ENCODE measurements at places on chromosomes 1 and 21.

DNA sequence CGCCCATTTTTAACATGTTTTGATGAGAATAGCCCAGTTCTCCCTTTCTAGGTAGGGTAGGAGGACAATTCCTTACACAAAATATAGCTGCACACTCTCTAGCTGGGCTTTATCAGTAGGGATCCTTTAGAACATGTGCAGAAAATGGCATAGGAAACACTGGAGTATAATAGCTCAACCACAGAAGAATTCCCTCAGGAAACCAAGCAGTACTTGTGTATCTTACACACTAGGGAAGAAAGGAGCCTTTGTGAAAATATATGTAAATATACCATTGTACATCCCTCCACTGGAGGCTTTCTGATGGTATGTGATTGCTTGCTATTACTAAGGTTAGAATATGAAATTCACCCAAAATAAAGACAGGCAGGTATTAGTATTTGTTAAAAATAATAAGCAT, 153.5 kb downstream of the LRRC40 start:
- DNase-seq = no peak

GRCh38 chr1:220880726-220881506, 1.7 kb downstream of the HLX start:
- DNase-seq = no peak

DNA sequence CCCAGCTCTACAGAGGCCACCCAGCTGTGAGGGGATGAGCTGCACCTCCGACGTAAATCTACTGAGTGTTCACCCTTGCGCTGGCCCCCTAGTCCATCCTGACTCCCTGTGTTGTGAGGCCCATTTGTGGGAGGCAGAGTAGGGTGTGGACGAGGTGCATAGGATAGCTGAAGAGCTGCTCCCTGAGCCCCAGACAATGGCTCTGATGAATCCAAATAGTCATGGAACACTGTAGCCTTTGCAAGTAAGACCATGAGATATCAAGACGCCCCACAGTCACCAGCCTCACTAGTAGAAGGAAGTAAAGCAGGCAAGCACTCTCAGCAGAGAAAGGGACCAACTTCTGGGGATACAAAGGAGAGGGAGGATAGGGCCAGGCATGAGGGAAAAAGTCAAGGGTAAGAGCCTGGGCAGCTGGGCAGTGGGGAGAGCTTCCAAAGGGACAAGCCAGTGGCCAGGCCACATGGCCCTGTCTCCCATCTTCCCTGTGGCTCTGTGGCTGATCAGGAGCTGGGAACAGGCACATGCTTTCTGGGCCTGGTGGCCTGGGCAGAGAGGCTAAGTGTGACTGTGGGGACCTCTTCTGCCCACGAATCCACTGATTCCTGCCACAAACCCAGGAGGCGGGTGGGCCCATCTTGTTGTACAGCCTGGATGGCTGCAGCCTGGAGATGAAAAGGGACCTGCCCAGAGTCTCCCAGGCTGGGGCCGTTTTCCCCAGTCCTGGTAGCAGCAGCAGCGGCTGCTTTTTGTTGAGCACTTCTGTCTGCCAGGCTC, 55.5 kb upstream of the EPS8L3 start:
- no peak for DNase-seq

GRCh38 chr21:27104846-27105431, 138.1 kb upstream of the ADAMTS5 start:
- DNase-seq = no peak

DNA sequence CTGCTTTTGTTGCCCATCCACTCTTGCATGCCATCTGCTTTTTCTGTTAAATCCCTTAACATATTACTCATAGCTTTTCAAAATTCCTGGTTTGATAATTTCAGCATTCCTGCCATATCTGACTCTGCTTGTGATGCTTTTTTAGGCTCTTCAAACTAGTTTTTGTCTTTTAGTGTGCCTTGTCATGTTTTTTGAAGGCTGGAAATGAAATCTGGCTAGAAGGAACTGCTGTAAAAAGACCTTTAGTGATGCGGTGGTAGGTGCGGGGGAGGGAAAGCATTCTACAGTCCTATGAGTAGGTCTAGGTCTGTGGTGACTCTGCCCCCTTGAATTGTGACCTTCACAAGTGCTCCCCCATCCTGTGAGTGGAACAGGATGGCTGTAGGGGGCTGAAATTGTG, 15.0 kb upstream of the S100B start:
- DNase-seq = no peak

DNA sequence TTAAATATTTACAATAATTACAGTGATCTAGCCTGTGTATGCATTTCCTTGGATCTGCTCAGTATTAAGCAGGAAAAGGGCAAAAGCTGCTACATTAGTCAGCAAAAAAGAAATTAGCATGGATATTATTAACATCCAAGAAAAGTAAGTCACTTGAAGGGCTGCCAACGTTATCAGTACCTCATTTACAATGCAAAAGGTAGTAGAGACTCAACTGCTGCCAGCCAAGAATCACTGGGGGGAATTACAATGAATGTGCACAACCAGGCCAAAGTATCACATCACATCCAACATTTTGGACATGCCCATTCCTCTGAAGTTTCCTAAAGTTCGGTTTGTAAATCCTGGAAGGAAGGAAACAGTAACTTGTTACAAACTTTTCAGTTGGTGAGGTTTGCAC, 1.9 kb downstream of the CNN3 start:
- no peak for DNase-seq

DNA sequence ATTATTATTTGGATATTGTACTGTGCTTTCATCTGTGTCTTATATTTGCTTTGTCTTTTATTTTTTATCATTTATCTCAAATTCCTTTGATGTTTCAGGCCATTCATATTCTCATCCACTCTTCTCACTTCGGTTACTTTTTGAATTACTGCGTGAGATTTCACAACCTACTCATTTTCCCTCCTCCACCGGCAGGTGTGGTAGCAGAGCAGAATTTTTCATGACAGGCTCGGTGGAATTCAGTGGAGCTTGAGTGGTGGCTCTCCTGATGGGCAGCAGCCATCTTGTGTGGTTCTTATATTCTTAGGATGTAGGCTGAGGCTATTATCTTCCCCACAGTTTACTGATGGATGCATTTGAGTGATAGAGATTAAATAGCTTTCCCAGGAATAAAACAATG, 92.3 kb upstream of the IVNS1ABP start:
- no peak for DNase-seq

GRCh38 chr1:68433395-68433794, 16.4 kb downstream of the RPE65 start:
- no peak for DNase-seq

DNA sequence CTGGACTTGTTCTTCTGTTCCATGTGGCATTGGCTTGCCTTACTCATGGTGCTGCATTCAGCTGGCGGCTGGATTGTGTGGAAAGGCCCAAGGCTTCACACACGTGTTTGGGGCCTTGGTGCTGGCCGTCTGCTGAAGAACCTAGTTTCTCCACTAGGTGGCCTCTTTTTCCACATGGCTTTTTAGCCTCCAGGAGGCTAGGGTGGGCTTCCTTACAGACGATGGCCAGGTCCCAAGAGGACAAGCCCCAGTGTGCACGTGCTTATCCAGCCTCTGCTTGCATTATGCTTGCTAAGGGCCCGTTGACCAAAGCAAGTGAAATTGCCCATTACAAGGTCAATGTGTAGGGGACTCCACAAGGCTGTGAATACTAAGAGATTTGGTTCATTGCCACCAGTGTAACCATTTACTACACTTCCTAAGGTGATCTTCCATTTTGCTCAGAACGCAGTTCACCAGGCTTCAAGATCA, 47.5 kb upstream of the FOXO6 start:
- DNase-seq = no peak

GRCh38 chr1:227192163-227192562, 126.1 kb downstream of the CDC42BPA start:
- DNase-seq = no peak

DNA sequence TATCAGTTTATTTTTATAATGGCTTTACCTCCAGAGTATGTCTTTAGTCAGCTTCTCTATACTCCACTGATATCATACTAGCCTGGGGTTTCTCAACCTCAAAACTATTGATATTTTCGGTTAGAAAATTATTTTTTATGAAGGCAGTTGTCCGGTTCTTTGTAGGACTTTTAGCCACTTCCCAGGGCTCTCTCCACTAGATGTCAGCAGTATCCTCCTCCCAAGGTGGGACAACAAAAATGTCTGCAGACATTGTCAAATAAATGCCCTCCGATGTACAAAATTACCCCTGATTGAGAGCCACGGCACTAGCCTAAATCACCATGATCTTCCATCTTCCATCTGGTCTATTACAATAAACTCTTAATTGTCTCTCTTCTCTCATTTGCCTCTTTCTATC, 4.1 kb upstream of the GRIK1 start:
- DNase-seq = no peak

DNA sequence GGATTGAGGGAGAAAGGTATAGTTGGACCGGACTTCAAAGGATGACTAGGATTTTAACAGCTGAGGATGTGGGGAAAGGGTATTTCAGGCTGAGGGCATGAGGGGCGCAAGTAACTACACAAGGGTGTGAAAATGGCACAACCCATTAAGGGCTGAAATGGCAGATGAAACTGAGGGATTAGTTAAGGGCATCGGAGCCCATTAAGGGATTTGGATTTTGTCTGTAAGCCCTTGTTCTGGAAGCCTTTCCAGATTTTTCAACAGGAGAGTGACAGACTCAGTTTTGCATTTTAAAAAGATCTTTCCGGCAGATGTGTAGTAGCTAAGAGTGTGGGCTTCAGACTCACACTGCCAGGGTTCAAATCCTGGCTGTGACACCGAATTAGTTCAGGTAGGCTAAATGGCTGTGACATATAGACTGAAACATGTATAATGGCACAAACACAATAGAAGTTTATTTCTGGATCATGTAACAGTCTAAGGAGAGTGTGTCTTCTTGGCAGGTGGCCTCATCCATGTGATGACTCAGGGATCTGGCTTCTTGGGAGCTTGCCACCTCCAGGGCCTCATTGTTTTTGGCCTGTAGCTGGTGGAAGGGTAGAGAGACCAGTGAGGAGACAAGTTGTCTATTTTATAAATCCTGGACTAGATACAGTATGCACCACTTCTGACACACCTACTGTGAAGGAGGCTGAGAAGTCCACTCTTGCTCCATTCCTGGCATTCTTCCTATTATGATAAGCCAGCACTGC, 49.6 kb downstream of the UBE2T start:
- DNase-seq = no peak

- no peak for DNase-seq
Measured at GRCh38 chr1:96308314-96308713, 413.3 kb upstream of the PTBP2 start.

GRCh38 chr1:42963378-42964043, 4.8 kb upstream of the SLC2A1 start:
- DNase-seq = no peak

DNA sequence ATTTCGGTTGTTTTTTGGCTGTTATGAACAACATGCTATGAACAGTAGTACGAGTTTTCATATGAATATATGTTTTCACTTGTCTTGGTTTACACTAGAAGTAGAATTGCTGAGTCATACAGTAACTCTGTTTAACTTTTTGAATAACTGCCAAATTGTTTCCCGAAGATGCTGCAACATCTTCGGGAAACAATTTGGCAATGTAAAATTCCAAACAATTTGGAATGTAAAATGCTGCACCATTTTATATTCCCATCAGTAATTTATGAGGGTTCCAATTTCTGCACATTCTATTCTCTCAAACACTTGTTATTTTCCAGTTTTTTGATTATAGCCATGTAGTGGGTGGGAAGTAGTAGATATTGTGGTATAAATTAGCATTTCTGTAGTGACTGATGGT, 11.6 kb downstream of the PCBP3 start:
- DNase-seq = no peak

DNA sequence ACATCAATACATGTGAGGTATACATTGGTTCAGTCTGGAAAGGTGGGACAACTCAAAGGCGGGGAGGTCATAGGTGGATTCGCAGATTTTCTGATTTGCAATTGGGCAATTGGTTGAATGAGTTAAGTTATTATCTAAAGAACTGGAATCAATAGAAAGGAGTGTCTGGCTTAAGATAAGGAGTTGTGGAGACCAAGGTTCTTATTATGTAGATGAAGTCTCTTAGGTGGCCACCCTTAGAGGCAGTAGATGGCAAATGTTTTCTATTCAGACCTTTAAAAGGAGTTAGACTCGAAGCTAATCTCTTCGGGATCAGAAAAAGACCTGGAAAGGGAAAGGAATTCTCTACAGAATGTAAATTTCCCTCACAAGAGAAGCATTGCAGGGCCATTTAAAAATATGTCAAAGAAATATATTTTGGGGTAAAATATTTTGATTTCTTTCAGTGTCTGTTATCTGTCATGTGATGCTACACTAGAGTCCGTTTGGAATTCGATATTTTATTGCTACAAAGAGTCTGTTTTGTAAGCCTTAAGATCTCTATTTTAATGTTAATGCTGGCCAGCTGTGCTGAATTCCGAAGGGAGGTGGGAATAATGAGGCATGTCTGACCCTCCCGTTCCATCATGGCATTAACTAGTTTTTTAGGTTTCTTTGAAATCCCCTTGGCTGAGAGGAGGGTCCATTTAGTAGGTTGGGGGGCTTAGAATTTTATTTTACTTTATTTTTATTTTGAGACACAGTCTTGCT, 265.1 kb downstream of the PTPRU start:
- no peak for DNase-seq

GRCh38 chr1:84742653-84743052, 52.4 kb upstream of the SSX2IP start:
- DNase-seq = no peak

DNA sequence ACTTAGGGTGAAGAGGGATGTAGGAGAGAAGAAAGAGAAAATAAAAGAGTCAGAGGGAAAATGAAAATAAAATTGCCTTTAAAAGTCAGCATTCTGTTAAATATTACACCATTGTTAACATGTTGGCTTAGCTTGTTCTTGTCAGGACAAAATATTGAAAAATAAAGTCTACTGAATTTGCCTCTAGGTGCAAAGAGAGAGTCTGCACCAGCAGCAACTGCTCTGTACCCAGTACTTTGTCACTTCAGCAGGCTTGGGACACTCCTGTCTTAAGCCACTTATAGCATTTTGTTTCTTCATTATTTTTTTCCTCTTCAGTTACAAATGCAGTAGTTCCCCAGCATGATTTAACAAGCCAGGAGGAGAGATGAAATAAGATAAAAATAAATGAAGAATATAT, 11.0 kb upstream of the USH2A start:
- no peak for DNase-seq

GRCh38 chr1:150813028-150813707, 5.1 kb upstream of the CTSK start:
- no peak for DNase-seq

Data from stimulated activated CD4-positive, alpha-beta T cell treated with anti-CD3 and anti-CD28 coated beads, Interleukin-1b, Interleukin-23, amount 100 ng/mL, for 24 hours (primary cell).